ENCODE measurements at places on chromosomes 5 and 9. TPM values are rescaled to one million over a fixed set of nuclear protein-coding genes. Genes with fewer than 3 reads are reported as not detected.

DNA sequence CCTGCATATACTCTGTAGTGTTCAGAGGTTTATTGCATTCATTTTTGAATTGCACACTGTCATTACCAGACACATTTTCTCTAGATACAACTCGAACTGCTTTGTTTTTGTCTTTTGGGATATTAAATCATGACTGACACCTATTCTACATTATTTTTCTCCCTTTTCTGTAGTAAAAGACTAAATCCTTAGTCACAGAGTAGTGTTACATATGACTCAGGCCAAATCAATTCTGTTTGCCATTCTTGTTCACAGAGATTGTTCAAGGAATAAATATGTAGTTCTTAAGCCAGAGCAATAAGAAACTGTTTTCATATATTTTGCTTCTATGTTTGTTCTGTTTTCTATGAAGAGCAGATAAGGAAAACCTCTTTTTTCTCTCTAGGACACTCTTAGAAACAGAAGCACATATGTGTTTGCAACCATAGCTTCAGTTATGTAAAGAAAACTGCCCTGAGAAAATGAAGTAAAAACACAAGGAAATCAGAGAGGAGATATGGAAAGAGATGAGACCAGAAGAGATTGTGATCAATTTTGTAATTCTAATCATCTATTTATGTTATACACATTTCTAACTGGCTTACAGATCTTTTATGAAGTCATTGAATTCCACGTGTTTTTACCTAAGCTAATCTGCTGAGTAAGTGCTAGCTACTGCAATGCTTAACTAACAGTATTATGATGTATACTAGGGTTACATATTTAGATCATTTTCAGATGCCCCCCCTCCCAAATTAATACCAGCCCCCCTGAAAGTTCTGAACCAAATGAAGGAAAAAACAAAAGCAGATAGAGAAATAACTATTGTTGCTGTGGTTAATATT is 1995.6 kb upstream of the CDH6 start:
- no peak for DNase-seq

DNA sequence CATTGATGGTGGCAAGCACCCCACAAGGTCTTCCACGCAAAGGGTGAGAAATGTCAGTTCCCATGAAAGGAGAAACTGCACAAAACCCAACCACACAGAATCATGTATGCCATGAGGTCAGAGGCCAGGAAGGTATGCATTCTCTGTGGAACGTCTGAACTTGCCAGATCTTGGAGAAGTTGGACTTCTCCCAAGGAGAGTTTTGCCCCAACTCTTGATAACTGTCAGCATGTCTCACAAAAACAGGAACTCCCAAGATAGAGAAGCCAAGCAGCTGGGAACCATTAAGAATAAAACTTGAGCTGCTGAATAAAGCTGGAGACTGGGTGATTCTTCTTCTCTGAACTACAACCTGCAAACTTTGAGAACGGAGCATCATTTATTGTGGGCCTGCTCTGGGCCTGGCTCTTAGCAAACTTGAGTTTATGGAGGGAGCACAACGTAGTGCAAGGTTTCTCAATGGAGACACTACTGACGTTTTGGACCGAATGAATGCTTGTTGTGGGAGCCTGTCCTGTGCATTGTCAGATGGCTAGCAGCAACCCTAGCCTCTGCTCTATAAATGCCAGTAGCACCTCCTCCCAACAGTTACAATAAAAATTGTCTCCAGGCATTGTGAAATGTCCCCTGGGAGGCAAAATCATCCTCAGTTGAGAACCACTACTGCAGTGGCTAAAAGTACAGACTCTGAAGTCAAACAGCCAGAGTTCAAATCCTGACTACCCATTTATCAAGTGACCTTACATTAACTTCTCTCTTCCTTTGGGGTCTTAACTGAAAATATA is 193.5 kb downstream of the ACTL7B start:
- no peak for DNase-seq

The DAB2 gene
- total RNA-seq: 167 TPM

The GPX3 gene
- 8.6 TPM for total RNA-seq

DNA sequence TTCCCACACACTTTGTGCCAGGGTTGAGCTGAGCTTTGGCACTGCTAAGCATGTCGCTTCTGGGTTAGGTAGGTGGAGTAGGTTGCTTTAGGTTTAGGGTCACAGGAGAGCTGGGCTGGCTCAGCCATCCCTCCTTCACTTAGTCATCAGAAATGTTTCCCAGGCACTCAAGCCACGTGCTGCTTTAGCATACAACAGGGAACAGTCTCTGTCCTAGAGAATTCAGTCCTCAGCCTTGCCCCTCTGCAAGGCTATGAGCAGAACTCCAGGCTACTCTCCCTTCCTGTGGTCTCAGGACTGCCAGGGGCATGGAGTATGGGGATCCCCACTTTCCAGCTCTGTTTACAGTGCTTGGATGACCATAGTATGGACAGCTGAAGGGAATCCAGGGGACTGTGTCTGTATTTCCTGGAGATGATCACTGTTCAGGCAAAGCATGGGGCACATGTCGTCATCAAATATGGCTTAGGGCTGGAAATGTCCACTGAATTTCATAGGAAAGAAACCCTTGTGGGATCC is 7.5 kb upstream of the ANKRD33B start:
- no peak for DNase-seq

DNA sequence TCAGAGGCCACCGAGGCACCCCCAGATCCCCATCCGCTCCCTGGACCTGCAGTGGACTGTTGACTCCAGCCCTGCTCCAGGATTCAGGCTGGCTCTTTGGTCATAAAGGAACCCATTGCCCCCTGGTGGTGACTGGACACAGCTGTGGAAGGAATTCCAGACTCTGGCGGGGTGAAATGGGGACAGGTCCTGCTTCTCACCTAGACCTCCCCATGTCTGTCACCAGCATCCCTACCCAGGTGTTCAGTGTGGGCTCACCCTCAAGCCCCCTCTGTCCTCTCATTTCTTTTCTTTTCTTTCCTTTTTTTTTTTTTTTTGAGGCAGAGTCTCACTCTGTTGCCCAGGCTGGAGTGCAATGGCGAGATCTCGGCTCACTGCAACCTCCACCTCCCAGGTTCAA is 25.5 kb upstream of the STXBP1 start:
- DNase-seq: no peak

GRCh38 chr5:58542709-58543108 is 40.2 kb upstream of the RAB3C start:
- DNase-seq: no peak

DNA sequence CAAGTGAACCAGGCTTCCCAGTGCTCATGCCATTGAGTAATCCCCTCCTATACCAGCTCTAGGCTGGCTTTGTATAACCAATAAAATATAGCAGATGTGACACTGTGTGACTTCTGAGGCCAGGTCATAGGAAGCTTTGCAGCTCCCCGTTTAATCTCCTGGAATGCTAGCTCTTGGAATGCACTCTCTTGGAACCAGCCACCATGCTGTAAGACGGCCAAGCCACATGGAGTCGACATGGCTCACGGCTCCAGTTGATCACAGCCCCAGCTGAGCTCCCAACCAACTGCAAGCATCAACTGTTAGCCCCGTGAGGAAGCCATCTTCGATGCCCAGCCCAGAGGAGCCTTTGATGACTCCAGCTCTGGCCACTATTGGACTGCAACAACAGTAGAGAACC is 74.5 kb downstream of the SH3TC2 start:
- no peak for DNase-seq

DNA sequence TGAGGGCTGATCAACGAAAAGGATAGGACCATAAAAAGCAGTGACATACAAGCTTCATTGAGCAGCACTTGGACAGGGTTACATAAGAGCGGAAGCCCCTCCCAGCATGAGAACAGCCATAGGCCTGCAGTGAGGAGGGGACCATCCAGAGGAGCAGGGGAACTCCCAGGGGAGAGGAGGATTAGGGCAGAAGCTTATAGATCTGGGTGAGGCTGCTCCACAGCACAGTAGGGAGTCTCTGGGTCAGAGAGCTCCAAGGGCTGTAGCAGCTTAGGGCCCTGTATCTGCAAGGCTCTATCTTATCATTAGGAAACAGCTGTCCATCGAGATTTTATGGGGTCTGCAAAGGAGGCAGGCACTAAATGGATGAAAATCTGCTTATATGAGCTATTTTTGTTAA is 186.6 kb downstream of the DOCK8 start:
- no peak for DNase-seq

GRCh38 chr9:83030391-83031107 is 32.4 kb downstream of the RASEF start:
- DNase-seq: no peak

DNA sequence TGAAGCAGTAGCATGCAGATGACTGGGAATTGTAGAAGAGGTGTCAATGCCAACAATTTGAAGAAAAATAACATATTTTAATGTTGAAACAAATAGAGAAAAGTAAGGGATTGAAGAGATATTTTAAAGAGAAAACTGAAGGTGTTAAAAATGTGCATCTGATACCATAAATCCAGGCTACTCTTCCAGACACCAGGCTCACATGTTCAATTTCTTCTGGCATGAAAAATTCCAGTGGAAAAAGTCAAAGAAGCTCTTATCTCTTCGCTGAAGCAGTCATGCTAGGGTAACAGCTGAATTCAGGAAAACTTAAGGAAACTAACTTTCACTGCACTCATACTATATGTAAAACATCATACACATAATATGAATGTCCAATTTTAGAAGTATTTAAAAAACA is 335.0 kb downstream of the PDE4D start:
- no peak for DNase-seq

- DNase-seq: no peak
Measured at GRCh38 chr5:36988396-36988795, 111.8 kb downstream of the NIPBL start.

DNA sequence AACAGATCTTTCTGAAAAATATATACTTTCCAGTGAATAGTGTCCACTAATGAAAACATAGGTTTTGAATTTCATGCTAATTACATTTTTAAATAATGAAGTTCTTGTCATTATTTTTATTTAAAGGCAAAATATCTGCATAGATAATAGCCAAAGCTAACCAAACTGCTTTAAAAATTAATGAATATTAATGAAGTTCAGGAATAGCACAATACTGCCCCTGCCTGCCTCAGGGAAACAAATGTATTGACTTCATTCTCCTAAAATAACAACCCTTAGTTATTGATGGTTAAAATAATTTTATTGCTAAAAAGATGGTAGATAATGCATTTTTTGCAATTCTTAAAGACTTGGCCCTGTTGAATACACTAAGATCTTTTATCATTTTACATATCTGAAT is 103.6 kb upstream of the SSBP2 start:
- no peak for DNase-seq
